ENCODE measurements at places on chromosomes 5 and 9.

DNA sequence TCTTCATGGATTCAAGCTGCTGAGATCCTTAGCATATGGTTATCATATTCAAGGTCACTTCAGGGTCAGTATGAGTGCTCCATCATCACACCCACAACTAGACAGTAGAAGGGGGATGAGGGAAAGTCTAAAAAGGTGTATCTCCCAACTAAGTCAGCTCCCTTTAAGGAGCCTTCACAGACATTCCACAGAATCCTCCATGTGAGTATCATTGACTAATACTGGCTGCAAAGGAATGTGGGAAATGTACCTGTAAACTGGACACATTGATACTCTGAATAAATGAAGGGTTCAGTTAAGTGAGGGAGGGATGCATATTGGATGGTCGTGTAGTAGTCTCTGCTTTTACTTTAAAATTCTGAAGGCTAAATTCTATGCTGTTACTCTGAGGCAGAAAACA lies 330.7 kb downstream of the LRRC70 start:
- no peak for DNase-seq

DNA sequence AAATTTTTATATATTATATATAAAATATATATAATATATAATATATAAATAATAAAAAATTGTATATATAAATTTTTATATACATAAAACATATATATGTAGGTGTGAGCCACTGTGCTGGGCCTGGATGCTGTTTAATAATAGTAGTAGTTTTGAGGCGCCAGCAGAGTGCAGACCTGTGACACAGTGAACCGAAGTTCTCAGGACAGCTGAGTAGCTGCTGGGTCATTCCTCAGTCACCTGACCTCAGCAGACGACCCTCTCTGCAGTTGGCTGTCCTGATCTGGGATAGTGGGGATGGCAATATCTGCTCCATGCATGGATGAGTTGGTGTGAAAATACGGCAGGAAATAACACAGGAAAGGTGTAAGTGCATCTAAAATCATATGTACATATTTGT lies 3.3 kb upstream of the SNX18 start:
- DNase-seq: no peak

- DNase-seq: no peak
These were observed 65.2 kb downstream of the SREK1 start for GRCh38 chr5:66209350-66209749.

GRCh38 chr5:128213340-128213739 lies 129.8 kb downstream of the SLC12A2 start:
- no peak for DNase-seq

DNA sequence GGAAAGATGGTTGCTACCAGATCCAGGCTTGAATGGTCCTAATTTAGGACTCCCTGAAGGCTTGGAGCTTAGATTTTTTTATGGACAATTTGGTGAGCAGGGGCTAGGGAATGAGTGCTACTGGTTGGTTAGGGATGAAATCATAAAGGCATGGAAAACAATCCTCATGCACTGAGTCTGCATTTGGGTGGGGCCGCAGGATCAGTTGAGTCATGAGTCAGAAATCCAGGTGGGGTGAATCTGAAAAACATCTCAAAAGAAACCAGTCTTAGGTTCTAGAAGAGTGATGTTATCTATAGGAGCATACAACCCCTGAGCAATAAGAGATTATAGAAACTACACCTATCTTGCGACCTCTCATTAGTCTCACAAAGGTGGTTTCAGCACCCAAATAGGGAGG lies 300.0 kb downstream of the KIF4B start:
- no peak for DNase-seq

All from activated T-helper 9 cell treated with anti-CD3 and anti-CD28 coated beads, Interleukin-2, amount 50 U/mL, for 16 hours (primary cell).